ENCODE measurements at places on chromosomes 16 and 17. TPM values are rescaled to one million over a fixed set of nuclear protein-coding genes. Genes with fewer than 3 reads are reported as not detected.

DNA sequence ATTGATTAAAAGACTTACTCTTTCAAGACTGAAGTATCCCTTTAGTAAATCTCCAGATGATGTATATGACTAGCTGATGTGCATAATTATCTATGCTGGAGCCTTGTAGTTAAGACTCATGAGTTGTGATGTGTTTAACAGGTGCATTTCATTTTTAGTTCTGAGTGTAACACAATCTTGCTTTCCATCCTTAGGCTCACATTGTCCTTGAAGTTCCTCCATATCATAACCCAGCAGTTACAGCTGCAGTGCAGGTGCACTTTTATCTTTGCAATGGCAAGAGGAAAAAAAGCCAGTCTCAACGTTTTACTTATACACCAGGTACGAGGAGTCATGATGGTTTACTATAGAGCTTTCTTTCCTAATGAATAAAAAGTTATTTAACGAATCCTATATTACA is 52.9 kb downstream of the ESRP2 start:
- no peak for DNase-seq
- no peaks in the 10 kb centered on the region for H3K27me3 ChIP-seq
- no peak overlapping the region for H3K27ac ChIP-seq
- no peaks in the 10 kb centered on the region for H3K4me1 ChIP-seq
- no peaks in the 10 kb centered on the region for H3K36me3 ChIP-seq

Gene TXNDC17
- total RNA-seq: 41.3 TPM

- no peak overlapping the region for H3K4me3 ChIP-seq
- no peaks in the 10 kb centered on the region for H3K36me3 ChIP-seq
- H3K27me3 ChIP-seq: no peaks in the 10 kb centered on the region
- DNase-seq: no peak
- no peaks in the 10 kb centered on the region for H3K4me1 ChIP-seq
These were observed 55.1 kb upstream of the CLEC3A start for GRCh38 chr16:77967054-77967904.

Gene C17orf67
- 4.2 TPM for total RNA-seq

- H3K27me3 ChIP-seq: no peaks in the 10 kb centered on the region
- no peaks in the 10 kb centered on the region for H3K36me3 ChIP-seq
- DNase-seq: no peak
- no peak overlapping the region for H3K4me3 ChIP-seq
These were observed 32.4 kb downstream of the NLRC5 start for GRCh38 chr16:57021757-57022156.

GRCh38 chr16:87961623-87962022 is 10.4 kb downstream of the BANP start:
- no peak overlapping the region for H3K4me3 ChIP-seq
- no peaks in the 10 kb centered on the region for H3K36me3 ChIP-seq
- H3K27ac ChIP-seq: no peak overlapping the region
- DNase-seq: no peak

DNA sequence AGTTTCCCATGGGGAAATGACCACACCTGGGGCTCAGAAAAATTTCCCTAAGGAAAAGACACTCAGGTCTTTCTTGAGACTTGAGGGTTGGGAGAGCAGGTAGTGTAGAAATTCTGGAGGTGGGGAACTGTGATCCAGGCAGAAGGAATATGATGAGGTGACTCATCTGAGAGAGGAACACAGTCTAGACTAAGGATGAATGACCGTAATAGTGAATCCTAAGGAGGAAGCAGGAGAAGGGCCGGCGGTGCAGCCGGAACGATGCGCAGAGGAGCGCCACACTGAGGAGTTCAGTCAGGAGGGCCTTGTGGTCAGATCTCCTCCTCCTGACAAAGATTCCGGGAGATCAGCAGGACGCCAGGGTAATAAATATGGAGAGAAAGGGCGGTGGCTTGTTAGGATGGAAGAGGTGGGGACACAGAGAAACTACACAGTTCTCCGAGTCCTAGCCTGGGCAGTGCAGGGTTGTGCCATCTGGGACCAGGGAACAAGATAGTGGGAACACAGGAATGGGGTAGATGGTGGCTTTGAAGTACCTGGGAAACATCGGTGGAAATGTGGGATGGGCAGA is 135.6 kb downstream of the PARN start:
- no peak overlapping the region for H3K4me3 ChIP-seq
- H3K4me1 ChIP-seq: peaks cover 2% of the 10 kb centered on the region
- DNase-seq: no peak
- H3K27me3 ChIP-seq: no peaks in the 10 kb centered on the region
- H3K27ac ChIP-seq: no peak overlapping the region

All from ovary (tissue), 10 donors.